ENCODE measurements at places on chromosomes 7 and 10.

- DNase-seq: no peak
Measured at GRCh38 chr10:63583397-63583796, 62.2 kb downstream of the REEP3 start.

- peak; percentile 60 for DNase-seq
Measured at GRCh38 chr7:73312831-73313520, 4.3 kb upstream of the NSUN5 start.

DNA sequence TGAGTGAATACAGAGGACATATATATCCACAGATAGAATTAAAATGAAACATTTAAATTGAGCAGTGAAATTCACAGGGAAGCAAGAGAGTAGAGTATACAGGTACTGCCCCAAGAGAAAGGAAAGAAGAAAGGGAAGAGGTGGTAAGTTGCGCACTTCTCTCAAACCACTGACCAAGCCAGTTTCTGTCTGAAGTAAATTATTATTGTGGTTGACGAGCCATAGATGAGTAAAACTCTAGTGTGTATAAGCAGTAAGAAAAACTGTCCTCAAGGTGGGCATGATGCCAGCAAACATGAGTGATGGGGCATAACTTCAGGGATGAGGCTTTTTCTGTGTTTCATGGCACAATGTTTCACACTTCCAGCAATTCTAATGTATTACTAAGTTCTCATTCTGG, 4.4 kb upstream of the BET1 start:
- no peak for DNase-seq

- DNase-seq: peak; percentile 22
Measured at GRCh38 chr10:72026278-72027111, 61.9 kb downstream of the SPOCK2 start.

DNA sequence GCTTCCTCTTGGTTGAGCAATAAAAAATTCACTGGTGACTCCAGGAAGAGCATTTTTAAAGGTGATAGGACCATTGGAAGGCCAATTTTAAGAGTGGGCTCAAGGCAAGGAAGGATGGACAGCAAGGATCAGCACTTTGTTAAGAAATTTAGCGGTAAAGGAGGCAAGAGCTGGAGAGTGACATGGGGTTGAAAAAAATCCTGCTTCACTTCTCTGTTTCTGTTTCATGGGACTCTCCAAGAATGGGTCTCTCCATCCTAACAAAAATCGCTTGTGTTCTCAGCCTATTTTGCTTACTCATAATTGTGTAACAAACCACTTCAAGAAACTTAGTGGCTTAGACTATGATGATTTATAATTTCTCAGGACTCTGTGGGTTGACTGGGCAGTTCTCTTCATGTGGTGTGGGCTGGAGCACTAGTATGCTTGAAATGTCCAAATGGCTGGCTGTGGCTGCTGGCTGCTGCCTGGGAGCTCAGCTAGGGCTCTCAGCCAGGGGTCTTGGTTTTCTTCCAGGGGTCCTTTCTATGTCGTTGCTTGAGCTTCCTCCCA, 59.8 kb upstream of the ZNRF2 start:
- DNase-seq: no peak

- peak; percentile 51 for DNase-seq
Measured at GRCh38 chr7:2937701-2938513, 93.8 kb upstream of the GNA12 start.

GRCh38 chr7:49638166-49638565, 135.3 kb upstream of the VWC2 start:
- DNase-seq: no peak

DNA sequence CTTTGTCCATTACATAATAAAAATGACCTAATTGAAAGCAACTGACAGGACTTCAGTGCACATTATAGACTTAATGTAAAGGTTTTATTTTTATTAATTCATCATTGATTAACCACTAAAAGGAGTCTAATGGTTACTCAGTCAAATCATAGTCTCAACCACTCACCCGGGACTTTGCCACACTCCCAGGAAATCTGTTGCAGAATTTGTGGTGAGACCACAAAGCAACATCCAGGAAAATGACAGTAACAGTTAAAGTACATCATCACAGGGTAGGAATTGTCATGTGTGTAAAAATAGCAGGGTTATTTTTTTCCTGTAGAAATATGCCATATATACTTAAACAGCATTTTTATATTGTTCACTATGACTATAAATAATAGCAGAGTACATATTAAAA, 6.3 kb upstream of the HGF start:
- no peak for DNase-seq

GRCh38 chr10:132551808-132552130, 14.2 kb downstream of the INPP5A start:
- DNase-seq: no peak

- peak; percentile 84 for DNase-seq
Measured at GRCh38 chr7:50632561-50633413, 67.6 kb upstream of the DDC start.

- peak; percentile 60 for DNase-seq
Measured at GRCh38 chr7:156618780-156619367, 21.7 kb upstream of the RNF32 start.

DNA sequence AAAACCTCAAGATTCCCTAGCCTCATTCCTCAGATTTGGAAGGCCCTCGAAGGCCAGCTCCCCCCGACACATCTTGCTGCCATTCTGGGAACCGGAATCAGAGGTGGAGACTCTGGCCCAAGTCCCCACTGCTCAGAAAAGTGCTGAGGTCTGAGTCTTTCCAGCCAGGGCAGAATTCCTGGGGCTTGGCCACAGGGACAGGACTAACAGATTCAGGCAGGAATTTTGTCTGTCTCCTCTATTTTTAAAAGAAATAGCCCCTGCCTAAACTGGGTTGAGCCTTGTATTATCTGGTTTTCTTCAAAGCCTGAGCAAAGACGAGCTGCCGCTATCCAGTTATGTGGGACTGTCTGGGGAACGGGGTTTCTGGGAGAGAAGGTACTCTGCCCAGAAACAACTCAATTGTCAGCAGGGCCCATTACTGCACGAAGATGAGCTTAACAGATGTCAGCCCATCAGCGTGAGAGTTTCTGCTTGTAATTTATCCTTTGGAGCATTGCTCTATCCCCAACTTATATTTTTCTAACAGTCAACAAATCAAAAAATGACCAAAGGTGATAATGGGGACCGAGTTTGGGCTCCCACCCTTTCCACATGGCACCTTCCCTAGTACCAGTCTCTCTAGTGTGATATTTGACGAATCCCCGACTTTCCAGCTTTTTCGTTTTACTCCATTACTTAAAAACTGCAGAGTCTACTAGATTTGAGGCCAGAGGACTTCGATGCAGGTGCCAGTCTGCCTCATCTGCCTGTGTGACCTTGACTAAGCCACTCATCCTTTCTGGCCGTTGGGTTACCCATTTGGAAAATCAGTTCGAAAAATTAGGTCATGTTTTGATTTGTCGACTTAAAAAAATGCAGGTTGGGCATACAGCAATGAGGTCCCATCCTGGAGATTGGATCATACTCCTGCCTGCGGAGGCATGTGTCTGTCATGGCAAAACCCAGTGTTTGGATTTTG, 110.9 kb downstream of the WDR11 start:
- DNase-seq: no peak

- no peak for DNase-seq
Measured at GRCh38 chr10:26737730-26738129, 40.2 kb downstream of the PDSS1 start.
